Kidney (tissue), 22 donors: ENCODE measurements at places on chromosomes 4 and X. TPM values are rescaled to one million over a fixed set of nuclear protein-coding genes. Genes with fewer than 3 reads are reported as not detected.
A peak's percentile ranks its signal among the peaks of the same experiment; 100 is the strongest.

The UGT2B10 gene
- polyA plus RNA-seq = not detected

The PDLIM3 gene
- 10.8 TPM for polyA plus RNA-seq

The LIMCH1 gene
- polyA plus RNA-seq = 19.9 TPM

The ODAPH gene
- not detected for polyA plus RNA-seq

The SLC39A8 gene
- polyA plus RNA-seq = 7.1 TPM

The SAGE1 gene
- not detected for polyA plus RNA-seq

The SPRY1 gene
- 18.3 TPM for polyA plus RNA-seq

The DMD gene
- polyA plus RNA-seq = 4.2 TPM

The MND1 gene
- 1.5 TPM for polyA plus RNA-seq

The PNMA6F gene
- not detected for polyA plus RNA-seq

The GPC3 gene
- 52.5 TPM for polyA plus RNA-seq

The GAGE12F gene
- not detected for polyA plus RNA-seq

The ATP2B3 gene
- polyA plus RNA-seq = 0.37 TPM

The SLITRK4 gene
- polyA plus RNA-seq = 2.8 TPM

- DNase-seq = no peak
These were observed 750.5 kb upstream of the POU3F4 start for GRCh38 chrX:82757614-82758013.

- no peak for DNase-seq
These were observed 59.2 kb upstream of the ZC4H2 start for GRCh38 chrX:65035446-65035770.

- DNase-seq = no peak
These were observed 43.2 kb upstream of the TMSB15B start for GRCh38 chrX:103919270-103919637.

DNA sequence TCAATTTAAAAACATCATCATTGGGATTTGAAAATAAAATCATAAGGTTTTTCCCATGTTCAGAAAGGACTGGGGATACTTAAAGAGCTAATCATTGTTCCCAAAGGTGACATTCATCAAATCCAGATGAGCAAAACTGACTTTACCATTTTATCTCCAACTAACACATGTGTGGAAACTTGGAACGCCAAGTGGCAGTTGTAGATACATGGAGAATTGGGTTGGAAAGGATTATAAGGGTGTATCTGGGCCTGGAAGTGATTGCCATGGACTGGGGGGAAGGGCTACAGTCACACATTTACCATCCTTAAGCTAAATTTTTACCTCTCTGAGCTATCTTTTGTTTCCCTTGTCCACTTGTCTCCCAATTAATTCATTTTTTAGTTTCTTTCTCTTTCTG is 203.4 kb downstream of the SLC39A8 start:
- no peak for DNase-seq

GRCh38 chrX:55161581-55161980 is 58.6 kb upstream of the PAGE5 start:
- peak; percentile 19 for DNase-seq

- DNase-seq = no peak
These were observed 612.2 kb downstream of the IQCM start for GRCh38 chr4:149203256-149204001.

GRCh38 chrX:68596871-68597270 is 50.6 kb upstream of the STARD8 start:
- DNase-seq = no peak

- peak; percentile 71 for DNase-seq
These were observed 49.2 kb upstream of the PRSS48 start for GRCh38 chr4:151227731-151228130.

GRCh38 chr4:71772592-71772991 is 11.3 kb downstream of the GC start:
- no peak for DNase-seq

- no peak for DNase-seq
These were observed 359.9 kb upstream of the CNKSR2 start for GRCh38 chrX:21014326-21014725.

DNA sequence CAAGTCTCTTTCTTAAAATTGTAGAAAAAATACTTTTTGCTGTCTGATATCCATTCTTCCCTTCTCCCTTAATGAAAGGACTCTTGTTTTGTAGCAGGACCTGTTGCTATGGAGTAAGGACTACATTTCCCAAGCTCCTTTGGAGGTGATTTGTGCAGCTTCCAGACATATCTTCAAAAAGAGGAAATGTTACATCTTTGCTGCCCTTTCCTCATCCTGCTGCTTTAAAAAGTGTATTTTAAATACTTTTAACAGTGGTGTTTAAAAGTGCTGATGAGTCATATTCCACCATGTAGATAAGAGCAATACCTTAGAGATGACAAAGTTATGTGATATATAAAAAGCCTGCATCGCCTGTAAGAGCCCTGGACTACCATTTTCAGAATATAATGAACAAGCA is 98.7 kb downstream of the CFAP299 start:
- DNase-seq = no peak

DNA sequence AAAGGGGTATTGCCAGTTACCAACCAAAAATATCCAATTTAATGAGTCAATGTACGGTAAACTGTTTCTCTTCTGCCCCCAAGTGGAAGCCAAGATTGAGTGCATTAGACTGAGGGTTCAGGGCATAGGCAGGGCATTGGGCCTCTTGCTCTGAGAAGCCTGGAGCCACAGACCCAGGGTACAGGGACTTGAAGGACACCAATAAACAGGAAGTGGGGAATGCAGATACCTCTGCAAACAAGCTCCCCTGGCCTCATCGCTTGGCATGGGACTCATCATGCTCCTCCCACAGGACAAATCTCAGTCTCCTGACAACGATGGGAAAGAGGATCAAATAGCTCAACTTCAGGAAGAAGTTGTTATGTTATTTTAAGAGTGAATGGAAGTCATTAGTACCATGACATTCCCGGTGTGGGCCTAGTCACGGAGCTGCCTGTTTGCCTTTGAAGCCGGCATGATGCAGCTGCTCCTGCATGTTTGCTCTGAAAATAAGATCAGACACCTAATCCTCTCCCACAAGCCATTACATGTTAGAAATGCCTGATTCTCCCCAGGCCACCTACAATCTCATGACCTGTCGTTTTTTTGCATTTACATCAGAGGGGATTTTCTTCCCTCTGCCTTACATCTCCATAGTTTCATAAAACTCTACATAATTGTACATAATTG is 224.2 kb downstream of the RCHY1 start:
- no peak for DNase-seq

GRCh38 chrX:72029483-72030411 is 102.0 kb downstream of the RTL5 start:
- no peak for DNase-seq

- peak; percentile 71 for DNase-seq
These were observed 552 bp upstream of the NAA10 start for GRCh38 chrX:153935326-153935851.

- no peak for DNase-seq
These were observed 3.1 kb downstream of the PNMA6A start for GRCh38 chrX:153075366-153075765.

DNA sequence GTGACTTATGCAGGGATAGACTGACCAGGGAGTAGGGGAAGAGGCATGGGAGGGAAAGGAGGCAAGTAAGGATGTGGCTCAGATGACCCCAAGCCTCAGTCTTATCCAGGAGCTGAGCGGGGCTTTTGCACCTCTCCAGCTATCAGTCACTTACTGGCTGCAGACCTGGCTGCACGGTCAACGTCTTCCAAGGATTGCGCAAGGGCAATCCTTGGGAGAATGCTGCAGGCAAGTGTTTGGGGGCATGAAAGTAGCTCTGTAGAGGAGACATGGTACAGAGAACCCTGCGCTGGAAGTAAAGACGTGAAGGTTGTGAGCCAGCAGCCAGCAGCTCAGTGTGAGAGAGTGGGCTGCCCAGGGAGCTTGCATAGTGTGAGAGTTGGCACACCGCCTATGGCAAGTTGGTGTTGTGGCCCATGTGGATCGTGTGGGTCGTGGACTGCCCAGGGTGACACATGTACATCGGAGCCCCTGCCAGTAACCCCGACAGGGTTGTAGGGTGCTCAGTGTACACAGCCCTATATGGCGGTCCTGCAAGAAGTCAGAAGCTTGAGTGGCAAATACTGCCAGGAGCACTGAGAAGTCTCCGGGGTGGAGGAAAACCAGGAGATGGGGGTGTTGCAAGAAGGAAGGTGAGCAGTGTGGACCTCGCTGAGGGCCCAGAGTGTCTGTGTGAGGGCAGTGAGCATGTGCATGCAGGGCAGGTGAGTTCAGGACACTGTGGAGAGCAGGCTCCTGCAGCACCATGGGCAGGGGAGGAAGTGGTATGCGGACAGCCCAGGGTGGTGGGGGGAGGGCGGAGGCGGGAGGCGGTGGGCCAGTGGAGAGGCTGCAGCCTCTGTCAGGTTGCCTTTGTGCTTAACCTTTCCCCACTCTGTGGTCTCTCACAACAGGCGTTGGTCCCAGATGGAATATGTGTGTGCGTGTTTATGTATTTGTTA is 50.9 kb downstream of the KIT start:
- DNase-seq = no peak

DNA sequence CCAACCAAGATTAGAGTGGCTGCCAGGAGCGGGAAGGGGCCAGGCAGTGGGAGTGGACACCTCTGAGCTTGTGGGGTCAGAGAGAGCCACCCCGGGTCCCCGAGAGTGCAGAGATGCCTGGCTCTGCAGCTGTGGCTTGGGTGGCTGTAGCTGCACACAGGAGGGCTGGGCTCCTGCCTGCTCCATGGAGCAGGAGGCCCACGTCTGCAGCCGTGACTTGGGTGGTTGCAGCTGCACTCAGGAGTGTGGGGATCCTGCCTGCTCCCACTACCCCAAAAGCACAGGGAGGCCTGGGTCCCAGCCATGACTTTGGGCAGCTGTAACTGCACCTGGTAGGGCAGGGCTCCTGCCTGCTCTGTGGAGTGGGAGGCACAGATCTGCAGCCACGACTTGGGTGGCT is 28.7 kb upstream of the DIPK2B start:
- no peak for DNase-seq

DNA sequence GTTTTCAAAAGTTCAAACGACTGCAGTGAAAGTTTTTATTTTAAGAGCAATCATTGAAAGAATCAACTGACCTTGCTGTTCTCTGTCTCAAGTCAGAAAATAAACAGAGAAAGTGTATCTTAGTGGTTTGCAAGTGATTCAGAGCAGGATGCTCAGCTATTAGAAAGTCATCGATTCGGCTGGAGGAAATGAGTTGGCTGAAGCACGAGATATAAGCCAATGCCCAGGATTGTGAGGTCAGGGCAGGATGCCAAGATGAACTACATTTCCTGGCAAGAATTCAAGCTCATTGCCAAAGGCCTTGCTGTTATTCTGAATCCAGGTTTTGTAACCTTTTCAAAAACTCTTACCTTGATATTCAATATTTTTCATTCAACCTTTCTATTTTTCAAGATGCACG is 541.4 kb upstream of the BOD1L1 start:
- DNase-seq = no peak

- DNase-seq = no peak
These were observed 18.9 kb upstream of the GLRA3 start for GRCh38 chr4:174847801-174848427.

- DNase-seq = peak; percentile 75
These were observed 2.9 kb downstream of the NDST4 start for GRCh38 chr4:115110191-115111181.

DNA sequence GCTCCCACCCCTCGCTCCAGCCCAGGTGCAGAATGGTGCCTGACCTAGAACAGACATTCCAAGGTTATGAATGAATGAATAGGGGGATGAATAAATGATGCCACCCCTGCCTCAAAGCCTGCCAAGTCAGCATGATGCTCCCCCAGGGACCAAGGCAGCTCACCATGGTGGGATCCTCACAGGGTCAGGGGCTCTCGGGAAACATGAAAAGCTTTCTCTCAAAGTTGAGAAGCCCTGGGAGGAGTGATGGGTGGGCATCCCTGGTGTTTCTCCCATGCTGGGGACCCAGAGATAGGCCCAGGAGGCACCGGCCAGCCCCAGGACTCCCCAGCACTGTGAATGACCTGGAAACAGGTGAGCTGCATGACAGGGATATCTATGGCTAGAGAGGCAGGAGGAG is 58.9 kb downstream of the HTRA3 start:
- no peak for DNase-seq

- DNase-seq = no peak
These were observed 17.8 kb upstream of the ZNF827 start for GRCh38 chr4:145956288-145956890.

GRCh38 chrX:72052415-72053090 is 79.2 kb downstream of the RTL5 start:
- DNase-seq = no peak

GRCh38 chrX:8868070-8868773 is 67.0 kb upstream of the FAM9A start:
- no peak for DNase-seq

DNA sequence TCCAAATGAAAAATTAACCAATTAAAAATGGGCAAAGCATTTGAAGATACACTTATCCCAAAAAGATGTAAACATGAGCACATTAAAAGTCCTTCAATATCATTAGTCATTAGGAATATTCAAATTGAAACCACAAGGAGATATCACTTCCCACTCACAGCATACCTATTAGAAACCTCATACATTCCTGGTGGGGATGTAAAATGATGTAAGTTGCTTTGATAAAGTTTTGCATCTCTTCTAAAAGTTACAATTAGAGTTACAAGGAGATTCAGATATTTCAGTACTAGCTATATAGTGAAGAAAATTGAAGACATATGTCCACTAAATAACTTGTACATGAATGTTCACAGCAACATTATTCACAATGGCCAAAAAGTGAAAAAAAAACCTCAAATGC is 1109.3 kb upstream of the LCORL start:
- no peak for DNase-seq

GRCh38 chr4:212438-213188 is 88.3 kb downstream of the ZNF718 start:
- DNase-seq = peak; percentile 95

DNA sequence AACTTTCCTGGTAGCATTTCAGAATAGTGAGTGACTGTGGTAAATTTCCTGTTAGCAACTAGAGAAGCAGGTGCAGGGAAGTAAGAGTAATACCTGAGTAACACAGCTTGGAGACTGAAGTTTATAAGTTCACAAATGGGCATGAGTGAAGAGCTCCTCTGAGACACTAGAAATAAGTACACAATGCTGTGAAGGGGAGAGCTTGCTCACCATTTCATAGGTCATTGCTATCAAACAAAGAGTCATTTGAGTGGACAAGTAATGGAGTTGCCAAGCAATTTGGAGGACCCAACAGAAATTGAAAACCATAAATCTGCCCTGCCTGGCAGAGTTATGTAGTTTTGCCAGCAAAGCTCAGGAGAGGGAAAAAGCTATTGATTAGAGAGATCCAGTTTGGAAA is 523.6 kb downstream of the TRAM1L1 start:
- DNase-seq = peak; percentile 1

DNA sequence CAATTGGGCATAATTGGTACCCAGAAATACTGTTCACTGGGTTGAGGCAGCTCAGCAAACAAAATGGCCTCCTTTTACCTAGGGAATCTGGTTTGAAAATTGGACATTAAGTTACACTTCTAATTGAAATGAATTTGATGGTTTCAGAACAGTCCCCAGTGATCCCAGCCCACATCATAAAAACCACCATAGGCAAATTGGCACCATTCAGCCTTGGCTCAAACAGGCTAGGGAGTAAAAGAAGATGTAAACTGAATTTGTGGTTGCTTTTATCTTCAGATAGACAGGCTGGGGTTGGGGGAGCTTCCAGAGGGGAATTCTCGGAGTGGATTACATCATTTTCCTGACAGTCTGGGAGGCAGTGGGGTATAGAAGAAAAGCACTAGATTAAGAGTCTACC is 576.5 kb downstream of the MID1IP1 start:
- no peak for DNase-seq
